Stimulated activated CD4-positive, alpha-beta T cell treated with anti-CD3 and anti-CD28 coated beads, Interleukin-4, amount 100 ng/mL, for 24 hours (primary cell): ENCODE measurements at places on chromosomes 12 and 14.
A peak's percentile ranks its signal among the peaks of the same experiment; 100 is the strongest.

- DNase-seq = peak; percentile 39
Observed at GRCh38 chr12:47079981-47080724, 394 bp upstream of the AMIGO2 start.

DNA sequence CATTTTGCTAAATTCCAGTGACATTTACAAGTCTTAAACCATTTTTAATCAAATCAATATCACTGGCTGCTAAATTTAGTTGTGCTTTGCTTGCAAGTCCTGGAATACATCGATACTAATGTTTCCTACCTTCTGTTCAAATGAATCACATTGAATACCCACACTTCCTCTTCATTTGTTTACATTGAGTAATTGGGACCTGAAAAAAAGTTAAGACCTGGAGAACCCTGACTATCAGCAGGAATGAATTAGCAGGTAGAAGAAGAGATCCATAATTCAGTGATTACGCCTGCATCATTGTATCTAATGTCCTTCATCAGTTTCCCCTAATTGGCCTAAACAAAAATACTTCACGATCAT is 369.3 kb downstream of the ETNK1 start:
- DNase-seq = no peak

DNA sequence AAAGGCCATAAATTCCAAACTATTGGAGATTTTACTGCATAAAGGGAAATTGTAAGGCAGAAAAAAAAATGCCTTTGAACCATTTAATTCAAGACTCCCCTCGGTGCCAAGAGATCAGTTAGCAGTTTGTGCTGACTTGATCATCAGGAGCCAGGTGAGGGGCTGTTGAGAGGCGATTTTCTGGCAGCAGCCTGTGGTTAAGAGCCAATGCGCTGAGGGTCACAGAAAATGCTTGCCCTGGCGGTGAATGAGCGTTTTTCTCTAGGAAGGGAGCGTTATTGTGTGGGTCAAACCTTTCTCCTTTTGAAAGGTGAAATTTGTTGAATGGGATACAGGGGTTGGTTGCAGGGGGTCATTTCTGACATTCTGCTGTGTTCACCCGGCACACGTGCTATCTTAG is 4.7 kb downstream of the SRRM4 start:
- DNase-seq = no peak

DNA sequence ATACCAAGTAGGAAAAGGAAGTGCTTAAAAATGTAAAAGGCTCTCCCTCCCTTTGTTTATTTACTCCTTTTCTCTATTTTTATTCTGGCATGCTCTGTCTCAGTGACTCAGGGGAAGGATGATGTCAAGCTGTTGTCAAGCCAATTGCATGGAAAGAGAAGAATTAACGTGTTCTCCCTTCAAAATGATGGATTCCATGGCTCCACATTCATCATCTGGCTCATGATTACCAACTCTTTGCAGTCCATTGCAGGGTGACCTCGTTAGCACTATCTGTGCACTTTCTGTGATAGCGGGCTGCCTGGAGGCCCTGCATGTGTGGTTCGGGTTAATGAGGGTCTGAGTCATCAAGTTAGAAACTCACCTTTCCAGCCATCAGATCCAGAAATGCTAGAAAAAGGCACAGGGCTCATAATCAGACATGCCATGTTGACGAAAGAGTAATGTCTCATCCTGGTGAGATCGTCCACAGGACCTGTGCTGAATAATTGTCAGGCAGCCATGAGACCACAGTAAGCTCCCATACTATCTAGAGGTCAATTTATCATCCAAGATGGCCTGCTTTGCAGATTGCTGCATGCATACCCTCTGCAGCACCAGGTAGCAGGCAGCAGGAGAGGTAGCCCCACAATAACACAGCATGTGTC is 79.2 kb upstream of the BTG1 start:
- no peak for DNase-seq

- DNase-seq = no peak
Observed at GRCh38 chr12:84413656-84414055, 498.9 kb downstream of the SLC6A15 start.

- peak; percentile 15 for DNase-seq
Observed at GRCh38 chr12:62191491-62192179, 68.6 kb upstream of the USP15 start.

DNA sequence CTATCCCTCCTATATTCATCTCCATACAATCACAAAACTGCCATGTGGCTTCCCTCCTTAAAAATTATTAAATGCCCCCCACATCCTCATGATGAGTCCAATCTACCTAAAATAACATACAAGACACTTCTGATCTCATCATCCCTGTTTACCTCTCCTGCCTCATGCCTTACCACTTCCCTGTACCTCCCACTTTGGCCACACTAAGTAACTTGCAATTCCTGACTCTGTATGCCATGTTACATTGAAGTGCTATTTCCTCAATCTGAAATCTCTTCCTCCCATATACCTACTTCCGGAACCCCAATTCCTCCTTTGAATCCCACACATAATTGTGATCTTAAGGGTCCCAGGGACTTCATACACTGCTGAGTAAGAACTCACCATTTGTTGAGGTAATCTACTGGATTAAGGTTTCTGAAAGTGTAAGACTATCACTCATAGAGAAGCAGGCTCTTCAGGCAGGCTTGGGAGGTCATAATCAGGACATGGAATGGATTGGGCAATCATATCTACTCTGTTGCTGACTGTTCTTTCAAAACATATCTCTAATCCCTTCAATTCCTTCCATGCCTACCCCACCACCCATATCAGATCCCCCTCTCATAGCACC is 117.6 kb upstream of the PLEKHG7 start:
- DNase-seq = no peak

GRCh38 chr14:105192866-105193731 is 12.0 kb upstream of the NUDT14 start:
- peak; percentile 33 for DNase-seq

DNA sequence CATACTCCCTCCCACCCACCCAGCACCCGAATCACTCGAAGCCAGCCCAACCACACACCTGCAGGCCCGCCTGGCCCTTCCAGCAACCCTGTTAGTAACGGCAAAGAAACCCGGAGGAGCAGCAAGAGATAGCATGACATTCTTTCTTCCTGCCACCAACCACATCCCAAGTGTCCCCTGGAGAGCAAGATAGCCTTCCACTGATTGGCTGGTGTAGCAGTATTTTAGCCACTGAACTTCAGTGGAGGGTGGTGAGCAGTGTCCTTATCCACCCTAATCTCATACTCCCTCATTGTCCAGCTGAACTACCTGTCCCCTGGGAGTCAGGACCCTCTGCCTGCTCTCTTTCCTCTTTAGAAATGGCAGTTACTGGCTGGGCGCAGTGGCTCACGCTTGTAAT is 769 bp upstream of the SLC39A5 start:
- DNase-seq = no peak

GRCh38 chr14:22152161-22152870 is 436.7 kb downstream of the DAD1 start:
- DNase-seq = no peak

DNA sequence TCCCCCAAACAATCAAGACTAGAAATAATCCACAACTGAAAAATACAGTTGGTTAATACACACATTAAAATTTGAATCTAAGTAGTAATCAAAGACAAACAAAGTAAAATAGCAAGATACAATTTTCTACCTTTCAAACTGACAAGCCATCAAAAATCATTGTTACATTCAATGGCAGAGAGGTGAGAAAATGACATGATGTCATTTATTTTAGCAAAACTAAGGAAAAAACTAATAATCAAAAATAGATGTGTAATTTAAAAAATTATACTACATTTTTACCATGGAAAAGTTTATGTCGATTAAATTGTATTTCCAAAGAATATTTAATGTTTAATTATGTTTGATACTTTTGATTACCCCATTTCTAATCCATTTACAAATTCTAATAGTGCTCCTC is 59.7 kb downstream of the NOVA1 start:
- no peak for DNase-seq

DNA sequence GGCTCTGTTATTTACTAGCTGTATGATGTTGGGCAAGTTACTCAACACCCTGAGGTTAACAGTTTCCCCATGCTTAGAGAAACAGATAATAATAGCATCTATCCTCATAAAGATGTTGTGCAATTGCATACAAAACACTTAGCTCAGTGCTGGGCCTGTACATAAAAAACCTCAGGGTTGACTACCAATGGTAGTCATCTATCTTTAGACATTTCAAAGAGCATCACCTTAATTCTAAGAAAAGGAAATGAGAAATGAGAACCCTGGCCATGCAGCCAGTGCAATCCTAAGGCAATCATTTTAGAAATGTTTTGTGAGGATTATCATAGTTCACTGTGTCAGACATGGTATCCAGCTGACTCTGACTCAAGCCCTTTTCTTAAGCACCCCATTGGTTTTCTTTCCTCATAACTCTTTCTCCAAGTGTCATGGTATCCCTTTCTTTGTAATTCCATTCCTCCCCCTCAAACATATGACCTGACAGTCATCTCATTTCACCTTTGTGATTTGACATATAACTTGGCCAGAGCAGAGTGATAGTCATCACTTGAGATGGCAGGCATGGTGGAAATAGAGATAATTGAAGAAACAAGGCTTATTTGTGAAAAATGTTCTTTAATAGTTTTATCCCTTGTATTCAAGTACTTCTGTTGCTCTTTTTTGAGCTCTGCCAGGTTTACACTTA is 29.5 kb upstream of the OSBPL8 start:
- DNase-seq = no peak

GRCh38 chr14:60722357-60723115 is 1.6 kb downstream of the SIX4 start:
- peak; percentile 15 for DNase-seq

DNA sequence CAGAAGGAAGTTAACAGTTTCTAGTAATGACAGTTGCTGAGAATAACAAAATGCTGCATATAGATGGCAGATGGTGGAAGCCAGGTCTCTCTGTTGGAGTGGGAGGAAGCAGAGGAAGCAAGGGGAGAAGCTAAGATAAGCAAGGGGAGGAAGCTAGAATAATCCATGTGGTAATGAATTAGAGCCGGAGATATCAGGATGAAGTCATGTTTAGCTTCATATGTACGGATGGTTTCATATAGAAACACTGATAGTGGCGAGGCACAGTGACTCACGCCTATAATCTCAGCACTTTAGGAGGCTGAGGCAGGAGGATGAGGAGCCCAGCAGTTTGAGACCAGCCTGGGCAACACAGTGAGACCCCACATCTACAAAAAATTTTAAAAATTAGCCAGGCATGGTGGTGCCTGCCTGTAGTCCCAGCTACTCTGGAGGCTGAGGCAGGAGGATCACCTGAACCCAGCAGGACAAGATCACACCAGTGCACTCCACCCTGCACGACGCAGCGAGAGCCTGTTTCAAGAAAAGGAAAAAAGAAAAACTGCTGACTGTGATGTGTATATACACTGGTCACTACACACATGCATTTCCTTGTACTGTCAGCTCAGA is 49.2 kb downstream of the ANAPC7 start:
- no peak for DNase-seq

DNA sequence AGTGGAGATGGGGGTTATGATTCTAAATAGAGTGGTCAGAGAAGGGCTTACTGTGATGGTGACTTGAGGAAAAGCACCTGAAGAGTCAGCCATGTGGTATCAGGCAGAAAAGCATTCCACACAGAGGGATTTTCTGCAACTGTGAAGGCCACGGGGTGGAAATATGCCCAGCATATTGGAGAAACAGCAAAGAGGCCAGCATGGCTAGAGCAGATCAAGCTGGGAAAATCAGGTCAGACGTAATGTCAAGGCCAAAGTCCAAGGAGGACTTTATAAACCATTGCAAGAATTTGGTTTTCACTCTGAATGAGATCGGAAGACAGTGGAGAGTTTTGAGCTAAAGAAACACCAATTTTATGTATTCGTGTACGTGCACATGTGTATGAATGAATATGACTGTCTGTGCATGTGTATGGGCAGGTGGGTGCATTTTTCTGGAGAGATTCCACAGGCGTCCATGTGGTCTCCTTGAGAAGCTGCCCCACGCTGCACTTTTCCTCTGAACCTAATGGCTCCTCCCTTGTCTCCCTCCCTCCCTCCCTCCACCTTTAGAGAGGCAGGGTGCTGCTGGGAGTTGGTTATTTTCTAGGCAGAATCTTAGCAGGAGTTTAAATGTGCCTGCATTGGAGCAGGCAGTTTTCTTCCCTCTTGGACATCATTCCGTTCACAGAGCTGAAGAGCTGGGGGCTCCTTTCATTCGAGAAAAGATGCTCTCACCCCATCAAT is 97.4 kb upstream of the PPP4R3A start:
- no peak for DNase-seq

GRCh38 chr14:104784218-104784568 is 11.4 kb downstream of the AKT1 start:
- DNase-seq = no peak

GRCh38 chr12:3335078-3335487 is 155.9 kb upstream of the PRMT8 start:
- DNase-seq = no peak

DNA sequence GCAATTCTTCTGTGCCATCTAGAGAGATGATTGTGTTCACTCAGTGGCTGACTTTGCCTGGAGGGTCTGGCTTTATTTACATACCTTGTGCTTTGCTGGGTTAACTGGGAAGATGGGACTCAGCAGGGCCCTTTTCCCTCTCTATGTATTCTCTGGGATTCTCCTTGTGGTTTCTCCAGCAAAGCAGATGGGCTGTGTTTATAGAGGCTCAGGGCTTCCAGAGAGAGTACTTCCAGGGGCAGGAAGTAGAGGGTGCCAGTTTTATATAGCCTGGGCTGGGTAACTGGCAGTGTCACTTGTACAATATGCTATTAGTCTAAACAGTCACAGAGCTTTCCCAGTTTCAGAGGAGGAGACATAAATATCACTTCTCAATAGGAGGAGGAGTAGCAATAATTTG is 509.9 kb downstream of the DIO2 start:
- DNase-seq = no peak

DNA sequence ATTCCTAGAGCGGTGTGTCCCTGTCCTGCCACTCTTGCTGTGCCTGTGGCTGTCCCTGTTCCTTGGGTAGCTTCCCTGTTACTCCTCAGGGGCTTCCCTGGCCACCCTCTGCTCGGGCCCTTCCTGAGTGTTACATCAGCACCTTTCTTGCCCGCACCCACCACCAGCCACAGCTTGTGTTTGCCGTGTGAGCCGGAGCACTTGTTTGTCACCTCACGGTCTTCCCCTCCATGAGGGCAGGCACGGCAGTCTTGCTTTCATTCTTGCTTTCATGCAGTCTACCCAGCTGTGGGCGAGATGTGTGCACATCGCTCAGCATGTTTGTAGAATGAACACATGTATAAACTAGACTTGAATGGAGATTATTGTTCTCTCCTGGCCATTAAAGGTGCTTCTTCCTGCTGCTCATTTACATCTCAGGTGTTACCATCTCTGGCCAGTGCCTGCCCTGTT is 42.0 kb downstream of the TRAF3 start:
- DNase-seq = peak; percentile 85

DNA sequence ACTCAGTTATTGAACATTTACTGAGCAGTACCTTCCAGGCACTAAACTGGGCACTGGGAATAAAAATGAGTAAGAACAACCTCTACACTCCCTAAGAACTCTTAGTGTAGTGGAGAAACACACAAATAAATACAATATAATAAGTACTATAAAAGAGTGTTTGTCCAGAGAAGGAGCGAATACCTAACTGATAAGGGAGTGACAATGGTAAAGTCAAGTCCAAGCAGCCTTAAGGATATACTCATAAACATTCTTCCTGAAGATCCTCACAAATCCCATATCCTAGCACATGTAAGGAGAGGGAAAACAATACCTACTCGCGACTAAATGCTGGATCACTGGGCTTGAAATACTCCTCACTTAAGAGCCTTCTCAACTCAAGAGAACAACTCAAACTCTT is 32.8 kb downstream of the SPTLC2 start:
- no peak for DNase-seq
